Left ventricle myocardium inferior (tissue), 1 donor: ENCODE measurements at places on chromosomes 16 and 17. TPM values are rescaled to one million over a fixed set of nuclear protein-coding genes. Genes with fewer than 3 reads are reported as not detected.
A peak's percentile ranks its signal among the peaks of the same experiment; 100 is the strongest.

DNA sequence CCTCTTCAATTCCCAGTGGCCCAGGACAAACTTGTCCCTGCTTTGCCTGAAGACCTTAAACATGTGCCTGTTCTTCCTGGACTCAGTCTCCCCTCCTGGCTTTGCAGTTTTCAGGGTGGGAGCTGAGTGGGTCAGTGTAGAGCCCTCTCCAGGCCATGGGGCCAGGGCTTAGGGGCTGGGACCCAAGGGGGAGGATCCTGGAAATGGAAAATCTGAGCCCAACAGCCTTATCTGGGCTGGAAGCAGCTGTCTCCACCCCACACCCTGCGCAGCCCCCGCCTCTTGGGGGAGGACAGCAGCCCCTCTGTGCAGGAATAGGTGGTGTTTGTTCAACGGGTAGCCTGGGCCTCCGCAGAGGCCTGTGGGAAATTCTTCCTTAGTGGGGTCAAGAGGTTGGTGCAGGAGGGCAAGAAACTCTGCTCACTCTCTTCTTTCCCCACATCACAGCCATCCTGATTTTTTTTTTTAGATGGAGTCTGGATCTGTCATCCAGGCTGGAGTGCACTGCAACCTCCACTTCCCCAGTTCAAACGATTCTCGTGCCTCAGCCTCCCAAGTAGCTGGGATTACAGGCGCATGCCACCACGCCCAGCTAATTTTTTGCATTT, 6.8 kb upstream of the SMTNL2 start:
- DNase-seq: no peak

DNA sequence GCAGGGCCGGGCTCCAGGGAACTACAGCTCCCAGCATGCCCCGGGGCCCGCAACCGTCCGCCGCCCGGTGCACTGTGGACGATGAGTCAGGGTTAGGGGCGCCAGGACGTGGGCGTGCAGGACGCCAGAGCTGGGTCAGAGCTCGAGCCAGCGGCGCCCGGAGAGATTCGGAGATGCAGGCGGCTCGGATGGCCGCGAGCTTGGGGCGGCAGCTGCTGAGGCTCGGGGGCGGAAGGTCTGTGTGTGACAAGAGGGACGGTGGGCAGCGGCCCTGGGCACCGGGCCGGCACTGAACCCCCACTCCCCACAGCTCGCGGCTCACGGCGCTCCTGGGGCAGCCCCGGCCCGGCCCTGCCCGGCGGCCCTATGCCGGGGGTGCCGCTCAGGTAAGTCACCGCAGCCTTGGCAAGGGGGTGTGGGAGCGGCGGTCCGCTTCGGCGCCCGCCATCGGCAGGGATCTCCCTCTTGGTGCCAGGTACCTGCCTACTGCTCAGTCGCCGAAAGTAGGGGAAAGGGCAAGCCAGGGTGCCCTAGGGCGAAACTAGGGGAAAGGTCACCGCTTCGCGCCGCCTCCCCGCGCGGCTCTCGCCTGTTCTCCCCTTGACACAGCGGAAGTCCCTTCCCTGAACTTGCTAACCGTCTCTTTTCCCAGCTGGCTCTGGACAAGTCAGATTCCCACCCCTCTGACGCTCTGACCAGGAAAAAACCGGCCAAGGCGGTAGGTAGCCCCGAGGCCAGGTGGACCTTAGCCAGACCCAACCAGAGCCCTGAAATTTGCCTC, at the start of the genes ACADVL and DLG4:
Gene ACADVL (plus strand): TSS at position 127 of the 781 bp plus-strand sequence. CDS start 47 bp downstream, at position 174.
Gene DLG4 (minus strand): TSS at position 25 of the 781 bp plus-strand sequence.
- DNase-seq: peak; percentile 95

CTRB2 gene
- total RNA-seq: not detected

STAT5B gene
- total RNA-seq: 30.7 TPM

DNA sequence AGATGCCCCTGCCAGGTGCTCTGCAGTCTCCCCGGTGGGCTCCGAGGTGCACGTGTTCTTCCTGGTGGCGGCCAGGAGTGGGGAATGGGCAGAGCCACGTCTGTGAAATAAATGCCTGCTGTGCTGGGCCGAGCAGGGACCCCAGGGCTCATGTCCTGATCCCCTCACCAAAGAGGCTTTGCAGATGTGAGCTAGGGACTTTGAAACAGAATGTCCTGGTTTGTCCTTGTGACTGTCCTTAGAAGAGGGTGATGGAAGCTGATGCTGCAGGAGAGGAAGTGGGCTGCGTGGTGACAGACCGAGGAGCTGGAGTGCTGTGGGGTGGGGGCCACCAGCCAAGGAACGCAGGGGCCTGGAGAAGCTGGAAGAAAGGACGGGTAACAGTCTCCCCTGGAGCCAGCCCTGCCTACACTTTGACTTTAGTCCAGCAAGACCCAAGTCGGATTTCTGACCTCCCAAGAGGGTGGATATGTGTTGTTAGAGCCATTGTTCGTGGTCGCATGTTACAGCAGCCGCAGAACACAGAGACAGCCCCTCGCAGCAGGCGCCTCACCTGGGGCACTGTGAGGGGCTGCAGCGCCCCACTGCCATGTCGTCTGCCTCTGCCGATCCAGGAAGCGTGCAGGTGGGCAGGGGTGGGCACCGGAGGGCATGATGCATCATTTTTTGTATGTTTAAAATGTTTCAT, 217.9 kb upstream of the CIBAR2 start:
- DNase-seq: no peak

- DNase-seq: no peak
These were observed 4.9 kb downstream of the SPPL2C start for GRCh38 chr17:45849536-45849990.

- DNase-seq: no peak
These were observed 13.4 kb downstream of the ITPRIPL2 start for GRCh38 chr16:19127205-19127604.

DNA sequence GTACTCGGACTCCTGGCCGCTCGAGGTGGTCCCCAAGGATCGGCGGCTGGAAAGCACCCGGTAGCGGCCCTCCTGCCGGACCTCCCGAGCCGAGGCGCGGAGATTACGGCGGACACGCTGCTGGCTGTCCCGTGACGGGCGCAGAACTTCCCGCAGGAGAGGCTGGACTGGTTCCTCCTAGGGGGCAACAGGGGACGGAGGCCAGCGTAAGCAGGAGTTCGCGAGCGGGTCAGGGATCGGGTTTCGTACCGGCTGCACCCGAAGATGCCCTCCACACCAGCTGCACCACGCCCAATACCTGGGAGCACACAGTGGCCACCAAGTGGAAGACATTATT, 341 bp downstream of the SLC7A6OS start:
- DNase-seq: peak; percentile 21
